Naive thymus-derived CD8-positive, alpha-beta T cell (primary cell): ENCODE measurements at places on chromosomes 5 and 9.

GRCh38 chr5:56676091-56676768, 139.1 kb upstream of the MAP3K1 start:
- H3K4me1 ChIP-seq: peaks cover 56% of the 10 kb centered on the region
- no peaks in the 10 kb centered on the region for H3K27me3 ChIP-seq
- DNase-seq: no peak
- H3K27ac ChIP-seq: no peak overlapping the region

DNA sequence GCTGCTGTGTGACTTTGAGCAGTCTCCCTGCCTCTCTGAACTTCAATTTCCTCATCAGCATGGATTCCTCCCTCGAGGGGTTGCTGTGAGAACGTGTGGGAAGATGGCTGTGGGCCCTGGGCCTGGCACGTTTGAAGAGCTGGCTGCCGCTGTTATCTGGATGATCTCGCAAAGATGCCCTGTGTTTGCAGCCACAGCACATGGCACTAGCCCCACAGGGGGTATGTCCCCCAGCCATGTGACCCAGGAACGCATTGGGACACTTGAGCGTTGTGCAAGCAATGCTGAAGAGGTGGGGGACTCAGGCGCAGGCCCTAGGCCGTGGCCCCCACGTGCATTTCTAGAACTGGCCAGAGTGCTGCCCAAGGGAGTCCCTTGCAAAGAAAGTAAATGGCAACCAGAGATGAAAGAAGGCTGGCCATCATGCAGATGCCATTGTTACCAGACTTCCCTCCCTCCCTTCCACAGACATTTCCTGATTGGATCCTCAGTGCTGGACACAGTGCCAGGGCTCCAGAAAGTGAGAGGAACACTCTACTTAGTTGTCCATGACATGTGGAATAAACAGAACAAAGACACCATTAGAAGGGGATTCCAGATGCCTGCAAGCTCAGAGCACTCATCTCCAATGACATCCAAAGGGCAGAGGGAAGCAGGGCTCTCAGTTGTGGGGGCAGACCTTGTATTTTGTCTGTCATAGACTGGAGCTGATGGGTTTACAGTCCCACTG, 65.1 kb upstream of the NEURL1B start:
- no peak for DNase-seq
- H3K4me3 ChIP-seq: no peak overlapping the region
- H3K4me1 ChIP-seq: no peaks in the 10 kb centered on the region
- H3K27me3 ChIP-seq: peaks cover 10% of the 10 kb centered on the region
- H3K36me3 ChIP-seq: no peaks in the 10 kb centered on the region

DNA sequence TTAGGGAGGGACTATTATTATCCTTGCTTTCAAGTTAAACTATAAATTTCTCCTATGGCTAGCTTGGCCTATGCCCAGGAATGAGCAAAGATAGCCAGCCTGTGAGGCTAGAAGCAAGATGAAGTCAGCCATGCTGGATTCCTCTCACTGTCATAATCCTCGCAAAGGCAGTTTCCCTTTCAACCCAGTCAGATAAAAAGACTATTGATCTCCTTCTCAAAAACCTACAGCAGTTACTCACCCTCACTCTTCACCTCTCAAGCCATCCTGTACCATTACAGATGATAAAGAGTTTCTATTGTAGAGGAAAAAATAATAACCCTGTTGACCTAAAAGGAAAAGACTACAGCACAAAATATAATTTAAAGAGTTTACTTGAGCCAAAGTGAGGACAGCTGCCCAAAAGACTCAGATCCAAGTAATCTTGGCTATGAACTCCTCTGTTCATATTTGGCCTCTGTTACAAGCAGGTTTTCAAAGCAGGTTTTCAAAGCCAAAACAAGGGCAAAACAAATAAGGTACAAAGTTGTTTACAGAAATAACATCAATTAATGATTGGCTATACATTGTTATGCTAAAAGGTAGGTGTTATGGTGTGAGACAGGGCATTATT, 41.7 kb downstream of the KCNV2 start:
- H3K36me3 ChIP-seq: peaks cover 58% of the 10 kb centered on the region
- H3K27me3 ChIP-seq: no peaks in the 10 kb centered on the region

DNA sequence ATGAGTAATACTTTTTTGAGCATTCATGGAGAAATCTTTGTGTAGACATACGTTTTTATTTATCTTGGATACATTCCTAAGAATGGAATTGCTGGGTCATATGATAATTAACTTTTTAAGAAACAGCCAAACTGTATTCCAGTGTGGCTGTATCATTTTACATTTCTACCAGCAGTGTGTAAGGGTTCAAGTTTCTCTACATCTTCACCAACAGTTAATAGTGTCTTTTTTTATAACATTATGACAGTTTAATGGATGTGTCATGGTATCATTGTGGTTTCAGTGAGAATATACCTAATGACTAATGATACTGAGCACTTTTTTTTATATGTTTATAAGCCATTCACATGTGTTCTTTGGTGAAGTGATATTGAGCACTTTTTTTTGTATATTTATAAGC, 52.4 kb downstream of the NIPBL start:
- H3K4me3 ChIP-seq: no peak overlapping the region
- H3K4me1 ChIP-seq: peaks cover 27% of the 10 kb centered on the region
- no peak for DNase-seq
- no peaks in the 10 kb centered on the region for H3K36me3 ChIP-seq
- H3K27ac ChIP-seq: no peak overlapping the region
- H3K27me3 ChIP-seq: no peaks in the 10 kb centered on the region

DNA sequence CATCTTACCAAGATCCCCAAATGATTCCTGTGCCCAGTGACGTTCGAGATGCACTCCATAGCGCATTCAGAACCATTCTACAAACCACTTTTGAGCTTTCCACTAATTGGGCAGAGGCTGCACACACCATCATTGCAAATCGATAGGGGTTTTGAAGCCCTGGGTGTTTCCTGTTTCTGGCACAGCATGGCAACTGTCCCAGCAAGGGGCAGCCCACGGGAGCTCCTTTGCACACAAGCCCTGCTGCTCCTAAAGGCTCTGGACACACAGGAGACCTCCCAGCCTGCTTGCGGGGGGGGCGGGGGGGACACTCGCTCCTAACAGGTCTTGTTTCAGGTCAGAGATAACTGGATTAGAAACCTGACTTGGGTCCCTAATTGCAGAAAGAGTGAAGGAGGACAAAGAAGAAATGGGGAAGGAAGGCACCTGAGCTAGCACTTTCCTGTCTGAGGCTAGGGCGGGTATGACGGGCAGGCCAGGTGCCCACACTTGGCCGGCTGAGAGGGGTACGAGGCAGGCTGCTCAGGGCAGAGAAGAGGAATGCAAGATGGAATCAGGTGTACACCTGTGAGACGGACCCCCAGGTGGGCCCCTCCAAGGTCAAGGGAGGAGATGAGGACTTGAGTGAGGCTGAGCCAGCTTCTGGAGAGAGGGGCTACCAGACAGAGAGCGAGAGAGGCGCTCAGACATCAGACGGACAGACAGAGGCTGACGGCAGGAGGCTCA, 820 bp downstream of the FBP1 start:
- no peaks in the 10 kb centered on the region for H3K36me3 ChIP-seq
- peak overlapping the region; percentile 91 for H3K4me3 ChIP-seq
- no peak for DNase-seq
- peaks cover 9% of the 10 kb centered on the region for H3K4me1 ChIP-seq
- H3K27ac ChIP-seq: peak overlapping the region; percentile 79

GRCh38 chr9:93210324-93210973, 26.5 kb downstream of the WNK2 start:
- no peaks in the 10 kb centered on the region for H3K27me3 ChIP-seq
- H3K27ac ChIP-seq: no peak overlapping the region
- peaks cover 2% of the 10 kb centered on the region for H3K36me3 ChIP-seq
- H3K4me3 ChIP-seq: no peak overlapping the region

DNA sequence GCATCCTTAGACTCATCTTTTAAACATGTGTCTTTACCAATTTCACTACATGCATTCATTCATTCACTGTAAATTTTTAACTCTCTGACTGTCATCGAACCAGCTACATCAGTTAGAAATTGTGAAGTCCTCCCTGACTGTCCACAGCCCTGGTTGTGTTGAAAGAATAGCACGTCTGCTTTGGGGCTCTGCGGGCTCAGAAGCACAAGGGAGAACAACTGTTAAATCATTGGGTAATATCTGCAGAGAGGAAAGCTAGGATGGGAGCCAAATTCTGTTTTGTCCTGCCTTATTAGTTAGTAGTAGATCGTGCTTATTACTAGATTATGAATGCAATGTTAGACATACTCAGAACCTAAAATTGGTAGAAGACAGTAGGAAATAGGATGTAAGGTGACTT, 26.3 kb upstream of the FAM120AOS start:
- H3K27me3 ChIP-seq: no peaks in the 10 kb centered on the region
- H3K36me3 ChIP-seq: no peaks in the 10 kb centered on the region
- H3K4me3 ChIP-seq: no peak overlapping the region
- H3K4me1 ChIP-seq: peaks cover 33% of the 10 kb centered on the region
- H3K27ac ChIP-seq: no peak overlapping the region
- DNase-seq: no peak

- H3K27me3 ChIP-seq: no peaks in the 10 kb centered on the region
- no peaks in the 10 kb centered on the region for H3K4me1 ChIP-seq
- no peak for DNase-seq
- H3K27ac ChIP-seq: no peak overlapping the region
- no peaks in the 10 kb centered on the region for H3K36me3 ChIP-seq
- no peak overlapping the region for H3K4me3 ChIP-seq
These were observed 47.6 kb upstream of the TBC1D2 start for GRCh38 chr9:98302938-98303632.

DNA sequence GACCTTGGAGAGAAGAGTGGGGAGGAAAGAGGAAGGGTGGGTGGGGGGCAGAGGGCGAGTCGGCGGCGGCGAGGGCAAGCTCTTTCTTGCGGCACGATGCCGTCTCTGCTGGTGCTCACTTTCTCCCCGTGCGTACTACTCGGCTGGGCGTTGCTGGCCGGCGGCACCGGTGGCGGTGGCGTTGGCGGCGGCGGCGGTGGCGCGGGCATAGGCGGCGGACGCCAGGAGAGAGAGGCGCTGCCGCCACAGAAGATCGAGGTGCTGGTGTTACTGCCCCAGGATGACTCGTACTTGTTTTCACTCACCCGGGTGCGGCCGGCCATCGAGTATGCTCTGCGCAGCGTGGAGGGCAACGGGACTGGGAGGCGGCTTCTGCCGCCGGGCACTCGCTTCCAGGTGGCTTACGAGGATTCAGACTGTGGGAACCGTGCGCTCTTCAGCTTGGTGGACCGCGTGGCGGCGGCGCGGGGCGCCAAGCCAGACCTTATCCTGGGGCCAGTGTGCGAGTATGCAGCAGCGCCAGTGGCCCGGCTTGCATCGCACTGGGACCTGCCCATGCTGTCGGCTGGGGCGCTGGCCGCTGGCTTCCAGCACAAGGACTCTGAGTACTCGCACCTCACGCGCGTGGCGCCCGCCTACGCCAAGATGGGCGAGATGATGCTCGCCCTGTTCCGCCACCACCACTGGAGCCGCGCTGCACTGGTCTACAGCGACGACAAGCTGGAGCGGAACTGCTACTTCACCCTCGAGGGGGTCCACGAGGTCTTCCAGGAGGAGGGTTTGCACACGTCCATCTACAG, 760 bp downstream of the NPR3 start:
- H3K4me1 ChIP-seq: peaks cover 37% of the 10 kb centered on the region
- peak overlapping the region; percentile 71 for H3K4me3 ChIP-seq
- no peaks in the 10 kb centered on the region for H3K36me3 ChIP-seq
- H3K27ac ChIP-seq: no peak overlapping the region

GRCh38 chr9:128275198-128276007, at the start of gene GOLGA2:
GOLGA2 (minus strand) TSS chr9:128276007; CDS start chr9:128275976, 31 bp downstream.
- H3K27ac ChIP-seq: peak within 1 kb of the TSS; percentile 98
- H3K4me3 ChIP-seq: peak within 1 kb of the TSS; percentile 97
- peak; percentile 22 for DNase-seq
- H3K27me3 ChIP-seq: peaks cover 2% of the 10 kb centered on the region
- H3K4me1 ChIP-seq: peaks cover 44% of the 10 kb centered on the region

- no peak overlapping the region for H3K4me3 ChIP-seq
- no peaks in the 10 kb centered on the region for H3K36me3 ChIP-seq
- no peak for DNase-seq
- no peak overlapping the region for H3K27ac ChIP-seq
These were observed 1.5 kb upstream of the FCHO2 start for GRCh38 chr5:72954389-72954788.

DNA sequence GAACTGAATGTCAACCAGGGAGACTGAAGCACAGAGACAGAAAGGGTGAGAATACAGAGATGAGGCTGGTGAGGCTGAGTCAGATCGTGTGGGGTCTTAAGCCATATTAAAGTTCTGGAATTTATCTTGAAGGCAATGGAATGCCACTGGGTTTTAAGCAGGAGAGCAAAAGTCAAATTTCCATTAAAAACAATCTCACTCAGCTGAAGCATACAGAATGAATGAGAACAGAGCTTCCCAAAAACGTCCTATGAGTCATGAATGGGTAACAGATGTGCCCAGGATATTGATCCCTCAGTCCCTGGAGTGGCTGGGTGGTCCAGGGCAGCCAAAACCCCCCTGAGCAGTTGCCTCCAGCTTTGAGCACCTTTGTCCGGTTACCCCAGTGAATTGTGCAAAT, 44.9 kb downstream of the PFDN1 start:
- H3K4me1 ChIP-seq: peaks cover 28% of the 10 kb centered on the region
- H3K4me3 ChIP-seq: no peak overlapping the region
- no peak overlapping the region for H3K27ac ChIP-seq
- no peaks in the 10 kb centered on the region for H3K27me3 ChIP-seq

DNA sequence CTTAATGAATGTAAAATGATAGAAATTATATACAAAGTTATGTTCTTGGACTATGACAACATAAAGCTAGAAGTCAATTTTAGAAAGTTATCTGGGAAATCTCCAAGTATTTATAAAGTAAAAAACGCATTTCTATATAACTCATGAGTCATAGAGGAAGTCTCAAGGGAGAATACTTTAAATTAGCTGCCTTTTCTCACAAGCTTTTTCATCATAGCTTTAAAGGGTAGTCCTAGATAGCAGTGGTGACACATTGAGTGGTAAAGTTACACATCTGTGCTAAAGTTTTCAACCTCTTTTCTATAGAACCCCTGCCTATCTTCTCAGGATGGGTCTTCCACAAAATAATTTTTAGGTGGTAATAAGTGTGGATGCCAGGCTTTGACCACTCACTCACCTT, 598.3 kb upstream of the FAM174A start:
- no peak for DNase-seq
- no peaks in the 10 kb centered on the region for H3K4me1 ChIP-seq
- no peaks in the 10 kb centered on the region for H3K27me3 ChIP-seq
- no peak overlapping the region for H3K27ac ChIP-seq

DNA sequence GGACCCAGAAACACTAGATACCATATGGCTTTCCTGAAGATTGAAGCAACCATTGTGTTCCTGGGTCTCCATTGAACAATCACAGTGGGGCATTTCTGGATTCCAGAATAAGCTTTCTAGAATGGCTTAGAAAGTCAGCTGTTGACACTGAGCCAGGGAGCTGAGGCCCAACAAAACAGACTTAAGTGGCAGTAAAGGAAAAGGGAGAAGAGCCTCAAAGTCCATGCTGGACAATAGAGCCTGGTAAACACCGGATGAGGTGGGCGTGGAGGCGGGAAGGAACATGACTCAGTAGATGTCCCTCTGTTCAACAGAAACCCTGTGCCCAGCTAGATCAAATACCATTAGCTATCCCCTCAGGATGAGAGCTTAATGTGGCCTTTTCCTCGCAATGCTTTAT, 14.8 kb downstream of the SPARC start:
- H3K27me3 ChIP-seq: no peaks in the 10 kb centered on the region
- peaks cover 4% of the 10 kb centered on the region for H3K4me1 ChIP-seq
- no peak overlapping the region for H3K27ac ChIP-seq
- no peaks in the 10 kb centered on the region for H3K36me3 ChIP-seq
